Stimulated activated CD8-positive, alpha-beta memory T cell treated with anti-CD3 and anti-CD28 coated beads, Interleukin-2, amount 100 ng/mL, for 1 hour (primary cell): ENCODE measurements at places on chromosomes 12 and 14.

DNA sequence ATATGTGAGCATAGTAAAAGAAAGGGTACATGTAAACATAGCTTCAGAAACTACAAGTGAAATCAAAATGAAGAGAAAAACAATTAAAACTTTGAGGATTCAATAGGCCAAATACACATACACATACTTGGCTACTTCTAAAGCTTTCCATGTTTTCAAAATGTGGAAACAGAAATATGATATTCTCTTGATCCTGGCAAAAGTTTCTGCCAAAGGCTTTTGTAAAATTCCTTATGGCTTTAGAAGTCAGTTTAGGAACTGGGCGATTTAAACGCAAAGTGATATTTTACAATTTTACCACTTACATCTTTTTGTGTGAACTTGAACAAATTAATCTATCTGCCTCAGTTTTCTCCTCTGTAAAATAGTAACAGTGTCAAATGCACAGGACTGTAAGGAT is 756.4 kb downstream of the C12orf50 start:
- no peak for DNase-seq

DNA sequence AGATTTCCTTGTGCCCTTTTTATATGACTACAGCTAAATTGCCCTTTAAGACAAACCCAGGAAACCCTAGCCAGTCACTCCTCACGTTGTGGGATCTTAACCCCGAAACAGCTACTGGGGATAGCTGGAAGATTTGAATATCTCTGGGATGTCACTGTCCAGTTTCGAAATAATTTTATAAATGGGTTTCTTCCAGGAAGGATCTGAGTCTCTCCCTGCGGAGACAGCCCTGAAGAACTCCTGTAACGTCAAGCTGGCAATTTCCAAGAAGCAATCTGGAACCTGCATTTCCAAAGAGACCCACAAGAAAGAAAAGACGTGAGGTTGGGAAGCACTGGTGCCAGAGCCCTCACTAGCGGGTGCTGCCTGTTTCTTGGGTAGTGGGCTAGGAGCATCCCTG is 20.9 kb downstream of the PROX2 start:
- DNase-seq: no peak

DNA sequence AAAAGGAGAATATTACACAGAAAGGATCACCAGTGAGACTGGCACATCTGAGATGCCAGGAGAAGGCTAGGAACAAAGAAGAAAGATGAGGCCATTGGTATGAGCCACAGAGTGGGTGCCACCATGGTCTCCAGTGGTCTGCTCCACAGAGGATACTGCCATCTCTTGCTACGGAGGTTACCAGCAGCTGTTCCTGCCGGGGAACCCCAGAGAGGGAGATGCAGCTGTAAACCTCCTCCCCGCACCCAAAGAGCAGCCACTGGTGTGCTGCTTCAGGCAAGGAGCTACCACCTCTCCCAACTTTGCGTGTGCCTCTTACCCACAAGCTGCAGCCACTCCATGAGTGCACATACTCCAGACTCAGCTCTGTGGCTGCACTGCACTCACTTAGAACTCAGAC is 201.5 kb upstream of the RTL1 start:
- no peak for DNase-seq

- no peak for DNase-seq
Observed at GRCh38 chr12:42705863-42706262, 116.3 kb upstream of the PRICKLE1 start.

- DNase-seq: no peak
Observed at GRCh38 chr12:38502415-38502814, 185.8 kb downstream of the ALG10B start.

- DNase-seq: no peak
Observed at GRCh38 chr12:121288158-121288845, 8.2 kb downstream of the CAMKK2 start.

GRCh38 chr14:96661244-96661969 is 135.8 kb upstream of the VRK1 start:
- no peak for DNase-seq

DNA sequence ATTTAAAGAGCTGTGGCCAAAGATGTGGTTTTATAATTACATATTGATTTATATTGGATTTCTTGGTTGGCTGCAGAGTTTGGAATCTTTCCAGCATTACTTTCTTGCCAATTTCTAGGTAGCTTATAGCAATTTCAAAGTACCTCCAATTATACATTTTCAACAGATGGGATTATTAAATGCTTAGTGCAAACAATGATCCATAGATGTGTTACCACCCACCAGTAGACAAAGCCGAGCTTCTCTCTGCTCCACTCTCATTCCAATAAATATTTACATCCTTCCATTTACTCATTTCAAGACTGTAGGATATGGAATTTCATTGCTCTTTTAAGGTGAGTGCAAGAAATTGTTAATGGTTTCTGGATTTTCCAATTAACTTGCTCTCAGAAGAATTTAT is 21.6 kb upstream of the TMCC3 start:
- no peak for DNase-seq

DNA sequence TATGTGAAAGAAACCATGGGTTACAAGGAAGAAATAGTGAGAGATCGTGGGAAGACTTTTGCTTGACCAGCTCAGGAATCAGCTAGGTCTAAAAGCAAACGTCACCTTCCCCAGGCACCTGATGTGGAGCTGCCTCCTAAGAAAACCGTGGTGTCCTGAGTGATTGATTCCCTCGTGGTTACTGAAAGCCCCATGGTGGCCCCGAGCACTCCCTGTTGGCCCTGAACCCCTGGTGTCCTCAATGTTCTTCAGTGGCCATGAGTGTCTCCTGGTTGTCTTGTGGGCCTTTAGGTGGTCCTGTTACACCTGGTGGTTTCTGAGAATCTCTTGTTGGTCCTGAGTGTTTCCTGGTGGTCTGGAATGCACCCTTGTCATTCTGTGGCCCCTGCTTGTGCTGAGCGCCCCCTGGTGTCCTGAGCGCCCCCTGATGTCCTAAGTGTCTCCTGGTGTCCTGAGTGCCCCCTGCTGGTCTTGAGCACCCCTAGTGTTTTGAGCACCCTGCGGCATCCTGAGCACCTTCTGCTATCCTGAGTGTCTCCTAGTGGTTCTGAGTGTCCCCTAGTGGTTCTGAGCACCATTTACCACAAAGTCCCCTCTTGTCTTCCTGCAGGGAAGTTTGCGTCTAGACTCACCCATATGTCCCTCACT is 518.7 kb downstream of the TMEM121 start:
- DNase-seq: peak; percentile 64
